ENCODE measurements at places on chromosomes 5 and 9. TPM values are rescaled to one million over a fixed set of nuclear protein-coding genes. Genes with fewer than 3 reads are reported as not detected.

GRCh38 chr5:155954701-155955445, 372.1 kb upstream of the SGCD start:
- no peak for DNase-seq

The RCL1 gene
- 25.6 TPM for total RNA-seq

- peak; percentile 16 for DNase-seq
Measured at GRCh38 chr5:155620821-155621410, 607.4 kb downstream of the KIF4B start.

DNA sequence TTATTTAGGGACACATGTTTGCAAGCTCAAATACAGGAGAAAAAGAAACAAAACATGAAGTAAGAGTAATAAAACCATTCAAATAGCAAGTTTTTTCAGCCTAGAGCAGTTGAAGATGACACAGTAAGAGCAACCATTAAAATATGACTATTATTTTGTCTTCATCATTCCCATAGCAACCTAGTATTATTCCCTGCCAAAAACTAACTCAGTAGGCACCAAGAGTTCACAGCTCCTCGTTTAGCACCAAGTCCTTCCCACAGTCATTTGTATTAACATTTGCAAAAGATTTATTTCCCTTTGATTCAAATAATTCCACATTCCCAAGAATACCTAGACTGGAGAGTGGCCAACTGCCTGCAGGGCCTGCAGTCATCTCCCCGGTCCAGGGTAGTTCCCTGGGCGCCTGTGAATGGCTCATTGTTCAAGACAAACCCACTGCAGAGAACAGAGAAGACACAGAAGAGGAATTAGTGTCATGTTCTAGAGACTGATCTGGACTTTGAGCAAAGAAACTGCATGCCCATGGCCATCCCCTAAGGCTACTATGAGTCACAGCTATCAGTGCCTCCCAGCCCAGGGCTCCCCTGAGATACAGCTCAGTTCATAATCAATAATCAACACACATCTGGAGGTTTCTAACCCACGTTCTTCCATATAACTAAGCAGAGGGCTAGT, 139.1 kb upstream of the MAP3K1 start:
- DNase-seq, result no peak

GRCh38 chr5:73747696-73748380, 121.8 kb downstream of the ARHGEF28 start:
- no peak for DNase-seq

DNA sequence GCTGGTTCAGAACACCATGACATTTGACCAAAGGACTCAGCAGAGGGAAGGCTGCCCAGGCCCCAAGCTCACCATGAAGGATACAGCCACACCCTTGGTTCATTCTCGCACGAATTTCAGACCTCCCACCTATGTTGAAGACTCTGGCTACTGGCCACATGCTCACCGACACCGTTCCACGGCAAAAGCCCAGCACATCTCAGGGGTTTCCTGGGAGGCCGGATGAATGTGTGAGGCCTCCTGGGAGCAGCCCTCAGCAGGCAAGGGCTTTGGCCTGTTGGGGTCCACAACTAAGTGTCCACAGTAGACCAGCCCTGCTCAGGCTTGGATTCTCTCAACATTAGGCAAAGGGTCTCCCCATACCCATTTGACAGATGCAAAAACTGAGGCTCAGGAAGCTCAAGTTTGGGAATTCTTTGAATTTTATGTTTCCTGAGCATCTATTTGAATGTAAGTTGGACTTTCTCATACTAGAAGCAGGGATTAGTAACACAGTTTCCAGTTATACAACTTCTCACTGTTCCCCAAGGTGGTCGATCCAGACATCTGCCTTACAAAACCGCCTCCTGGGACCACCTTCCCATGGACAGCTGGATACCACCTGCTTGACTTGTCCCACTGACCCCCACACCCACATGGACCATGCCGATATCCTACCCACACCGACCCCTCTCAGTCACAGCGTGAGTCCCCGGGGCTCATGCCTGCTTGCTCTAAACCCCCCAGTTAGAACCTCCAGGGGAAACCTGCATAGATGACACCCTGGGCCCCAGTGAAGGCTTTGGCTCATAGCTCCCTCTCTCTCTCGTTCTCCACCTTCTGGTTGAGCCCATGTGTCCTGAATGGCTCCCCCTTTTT, 27.9 kb downstream of the CCT5 start:
- DNase-seq, result no peak

The BTNL8 gene
- total RNA-seq, result 0.21 TPM

Measured in H7 (cell line).